Kidney glomerular epithelial cell (primary cell): ENCODE measurements at places on chromosomes 6 and 20.

- no peak for DNase-seq
Measured at GRCh38 chr20:37228082-37228481, 33.5 kb downstream of the GHRH start.

DNA sequence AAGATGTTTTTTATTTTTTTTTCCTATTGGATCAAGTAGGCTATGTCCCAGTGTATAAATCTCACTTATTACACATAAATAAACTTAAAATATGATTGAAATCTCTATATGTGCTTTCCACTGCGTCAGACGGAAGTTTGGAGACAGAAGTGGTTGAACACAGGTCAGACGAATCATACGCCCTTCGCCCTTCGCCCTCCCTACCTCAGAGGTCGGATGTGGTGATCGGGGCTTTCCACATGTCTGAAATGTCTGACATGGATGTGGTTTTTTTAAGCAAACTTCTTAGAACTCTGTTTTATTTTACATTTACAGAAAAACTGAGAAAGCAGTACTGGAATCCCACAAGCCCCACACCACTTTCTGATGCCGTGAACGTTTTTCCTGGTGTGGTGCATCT lies 344.4 kb downstream of the THBS2 start:
- no peak for DNase-seq

- DNase-seq = no peak
Measured at GRCh38 chr6:8074213-8074612, 10.0 kb upstream of the BLOC1S5 start.

DNA sequence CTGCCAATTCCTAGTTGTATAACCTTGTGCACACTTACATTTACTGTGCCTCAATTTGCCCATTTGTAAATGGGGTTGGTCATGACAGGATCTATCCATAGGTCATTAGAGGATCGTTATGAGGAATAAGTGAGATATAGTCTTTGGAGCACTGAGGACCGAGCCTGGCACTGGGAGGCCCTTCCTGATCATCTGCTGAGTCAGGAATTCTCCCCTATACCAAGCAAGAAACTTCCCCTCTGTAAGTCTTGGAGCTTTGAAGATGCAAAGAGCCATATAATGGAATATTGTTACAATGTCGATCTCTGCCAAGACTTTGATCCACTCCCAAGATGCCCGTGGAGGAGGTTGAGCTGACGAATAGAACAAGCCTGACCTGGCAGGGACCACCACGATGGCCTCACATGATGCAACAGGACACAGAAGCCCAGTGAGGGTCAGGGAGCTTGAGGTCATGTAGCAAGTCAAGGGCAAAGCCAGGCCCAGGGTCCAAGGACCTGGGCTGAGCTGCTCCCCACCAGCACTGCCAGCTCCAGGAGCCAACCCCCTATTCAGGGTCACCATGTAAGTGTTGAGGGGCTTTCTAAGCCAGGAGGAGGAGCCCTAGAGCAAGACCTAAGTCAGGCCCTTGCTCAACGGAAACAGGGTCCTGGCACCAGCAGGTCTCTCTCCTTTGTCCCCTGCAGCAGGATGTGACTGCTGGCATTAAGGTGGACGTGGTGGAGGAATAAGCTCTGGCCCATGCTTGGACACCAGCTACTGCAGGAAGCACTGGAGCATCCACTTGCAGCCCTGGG lies 16.7 kb downstream of the PDRG1 start:
- DNase-seq = no peak

- no peak for DNase-seq
Measured at GRCh38 chr6:43937236-43938177, 167.5 kb downstream of the VEGFA start.

DNA sequence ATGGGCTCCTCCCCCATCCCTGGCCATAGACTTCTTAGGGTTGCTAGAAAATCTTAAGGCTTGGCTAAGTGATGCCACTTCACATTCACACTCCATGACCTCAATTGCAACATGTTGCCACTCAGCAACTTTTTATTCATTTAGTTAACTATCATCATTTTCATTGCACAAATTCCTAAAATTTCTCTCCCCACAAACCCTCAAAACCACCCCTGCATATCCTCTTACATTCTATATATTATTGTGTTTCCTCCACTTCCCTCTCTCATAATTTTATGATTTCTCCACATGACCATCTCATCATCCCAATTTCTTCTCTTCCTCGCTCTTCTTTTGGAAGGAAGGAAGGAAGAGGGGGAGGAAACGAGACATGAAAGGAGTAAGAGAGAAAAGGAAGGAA lies 436.0 kb downstream of the HACE1 start:
- no peak for DNase-seq

GRCh38 chr6:132405143-132405915 lies 4.1 kb upstream of the MOXD1 start:
- DNase-seq = peak; percentile 64

DNA sequence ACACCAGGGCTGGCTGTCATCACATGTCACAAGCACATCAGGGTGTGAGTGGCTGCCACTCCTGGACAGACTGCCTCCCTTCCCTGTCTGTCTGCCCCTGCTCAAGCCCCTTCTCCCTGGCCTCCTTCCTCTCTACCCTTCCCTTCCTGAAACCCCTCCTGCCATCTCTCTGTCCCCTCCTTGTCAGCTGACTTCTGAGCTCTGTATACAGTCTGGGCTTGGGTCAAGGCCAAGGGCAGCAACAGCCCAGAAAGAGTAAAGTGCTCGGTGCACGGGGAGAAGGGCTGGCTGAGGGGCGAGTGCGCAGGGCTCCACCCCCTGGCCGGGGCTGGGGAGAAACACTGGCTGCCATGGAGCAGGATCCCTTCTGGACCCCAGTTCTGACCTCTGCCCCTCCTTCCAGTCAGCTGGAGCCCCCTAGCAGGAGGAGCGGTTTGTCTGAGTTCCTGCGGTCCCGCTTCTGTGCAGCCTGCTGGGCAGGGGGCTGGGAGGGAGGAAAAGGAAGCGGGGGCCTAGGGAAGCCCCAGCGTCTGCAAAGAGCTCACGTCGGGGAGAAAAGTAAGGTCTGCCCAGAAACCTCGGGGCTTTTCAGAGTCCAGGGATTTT lies 2.0 kb downstream of the LKAAEAR1 start:
- DNase-seq = no peak

DNA sequence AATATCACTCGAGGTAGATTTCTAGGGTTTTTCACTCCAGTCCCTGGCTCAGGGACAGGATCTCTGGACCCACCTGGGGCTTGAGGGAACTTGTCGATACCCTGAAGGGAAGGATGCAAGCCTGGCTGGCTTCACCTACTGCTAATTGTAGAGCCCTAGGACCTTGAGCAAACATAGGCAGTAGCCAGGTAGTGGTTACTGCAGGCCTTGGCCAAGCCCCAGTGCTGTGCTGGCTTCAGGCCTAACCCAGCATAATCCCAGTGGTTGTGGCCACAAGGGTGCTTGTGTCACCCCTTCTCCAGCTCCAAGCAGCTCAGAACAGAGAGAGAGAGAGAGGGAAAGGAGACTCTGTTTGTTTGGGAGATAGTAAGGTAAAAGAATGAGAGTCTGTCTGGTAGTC lies 5.8 kb upstream of the MCM9 start:
- no peak for DNase-seq

- DNase-seq = no peak
Measured at GRCh38 chr6:4853782-4854511, 77.7 kb downstream of the CDYL start.

DNA sequence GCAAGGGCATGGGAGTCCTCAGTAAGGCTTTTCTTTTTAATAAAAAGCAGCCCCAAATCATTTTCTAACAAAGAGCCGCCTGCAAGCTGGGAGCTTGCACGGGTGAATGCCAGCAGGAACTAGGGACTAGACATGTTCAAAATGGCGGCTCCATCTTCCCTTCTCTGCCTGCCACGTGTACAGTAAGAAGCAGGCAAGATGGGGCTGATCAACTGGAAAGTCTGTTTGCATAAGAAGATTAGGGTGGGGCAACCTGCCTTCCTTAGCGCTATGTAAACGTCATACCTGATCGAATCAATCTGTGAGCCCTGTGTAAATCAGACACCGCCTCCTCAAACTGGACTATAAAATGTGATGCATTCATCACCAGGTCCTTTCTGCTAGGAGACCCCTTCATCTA lies 299.4 kb upstream of the SOX4 start:
- DNase-seq = no peak

- DNase-seq = no peak
Measured at GRCh38 chr6:15303920-15304291, 58.0 kb downstream of the JARID2 start.

GRCh38 chr20:24766143-24766527 lies 182.9 kb upstream of the CST7 start:
- no peak for DNase-seq

- no peak for DNase-seq
Measured at GRCh38 chr20:58883241-58883691, 30.8 kb downstream of the GNAS start.

DNA sequence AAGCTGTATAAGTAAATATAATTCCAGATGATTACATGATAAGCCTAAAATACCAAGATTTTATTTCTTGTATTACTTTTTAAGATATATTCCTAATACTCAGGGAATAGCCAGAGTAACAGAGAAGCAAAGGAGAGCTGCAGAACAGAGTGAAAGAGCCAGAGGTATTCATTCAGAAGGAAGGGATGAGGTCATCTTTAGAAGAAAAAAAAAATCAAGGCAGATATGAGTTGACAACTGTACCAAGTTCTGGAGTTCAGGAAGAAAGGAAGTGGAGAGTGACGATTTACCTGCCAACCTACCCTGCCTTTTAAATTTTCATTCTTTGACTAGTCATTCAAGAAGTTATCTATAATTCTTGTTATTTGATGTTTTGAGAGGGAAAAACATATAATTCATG lies 28.8 kb upstream of the NHSL1 start:
- DNase-seq = no peak

DNA sequence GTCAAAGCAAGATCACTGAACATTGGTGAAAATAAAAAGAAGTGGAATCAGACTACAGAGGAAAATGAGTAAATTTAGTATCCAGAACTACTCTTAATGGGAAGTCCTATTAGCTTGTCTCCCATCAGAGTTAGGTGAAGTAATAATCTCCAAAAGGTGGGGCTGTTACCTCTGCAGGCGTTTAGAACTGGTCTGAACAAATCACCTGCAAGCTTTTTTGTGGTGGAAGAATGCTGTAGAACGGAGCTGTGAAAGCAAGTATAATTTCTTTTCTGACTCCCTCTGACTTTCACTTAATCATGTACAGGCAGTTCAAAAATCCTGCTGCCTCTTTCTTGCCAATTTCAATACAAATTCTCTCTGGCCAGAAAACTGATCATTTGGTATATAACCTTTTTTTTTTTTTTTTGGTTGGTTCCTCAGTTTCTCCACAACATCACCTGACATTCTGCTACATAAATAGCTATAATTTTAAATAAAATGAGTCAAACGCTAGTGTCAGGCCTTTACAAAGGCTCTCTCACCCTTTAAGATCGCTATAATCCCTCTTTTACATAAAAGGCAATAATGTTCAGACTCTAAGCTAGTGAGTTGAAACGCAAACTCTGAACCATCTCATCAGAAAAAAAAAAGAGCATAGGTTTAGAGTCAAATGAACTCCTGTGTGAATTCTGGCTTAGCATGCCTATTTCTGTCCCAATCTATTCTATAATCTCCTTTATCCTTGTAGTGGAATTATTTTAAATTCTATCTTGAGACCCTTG lies 38.8 kb downstream of the CITED2 start:
- DNase-seq = no peak

DNA sequence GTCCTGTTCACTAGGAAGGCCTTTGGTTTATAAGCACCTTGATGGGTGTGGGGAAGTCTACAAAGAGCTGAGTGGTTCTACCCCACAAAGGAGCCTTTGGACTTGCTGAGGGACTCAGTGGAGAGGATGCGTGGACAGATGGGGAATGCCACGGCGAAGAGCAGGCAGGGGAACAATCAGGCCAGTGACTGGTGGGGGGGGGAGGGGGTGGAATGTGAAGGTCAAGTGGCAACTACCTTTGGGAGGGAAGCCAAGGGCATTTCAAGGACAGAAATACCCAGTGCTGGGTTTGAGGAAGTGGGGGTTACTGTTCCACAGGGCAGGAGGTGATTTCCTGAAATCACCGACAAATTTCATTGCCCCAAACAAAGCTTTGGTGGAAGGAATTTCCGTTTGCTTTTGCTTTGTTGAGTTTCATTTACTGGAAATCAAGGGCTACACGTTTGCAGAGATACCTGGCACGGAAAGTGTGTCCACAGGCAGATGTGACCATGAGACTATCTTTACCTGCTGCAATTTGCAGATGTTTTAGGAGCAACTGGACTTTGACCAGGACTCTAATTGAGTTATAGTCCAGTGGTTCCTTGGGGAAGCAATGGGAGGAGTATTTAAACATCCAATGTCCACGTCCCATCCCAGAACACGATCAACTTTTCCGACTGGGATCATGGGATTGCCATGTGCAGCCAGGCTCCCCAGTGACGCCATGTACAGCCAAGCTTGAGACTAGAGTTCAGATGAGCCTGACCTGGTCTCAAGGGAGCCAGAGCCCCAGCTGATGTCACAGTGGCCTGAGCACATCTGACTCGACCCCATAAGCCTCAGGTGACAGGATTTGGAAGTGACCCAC lies 8.0 kb downstream of the CST3 start:
- DNase-seq = no peak

GRCh38 chr6:13548500-13549210 lies 25.7 kb upstream of the SIRT5 start:
- DNase-seq = no peak

DNA sequence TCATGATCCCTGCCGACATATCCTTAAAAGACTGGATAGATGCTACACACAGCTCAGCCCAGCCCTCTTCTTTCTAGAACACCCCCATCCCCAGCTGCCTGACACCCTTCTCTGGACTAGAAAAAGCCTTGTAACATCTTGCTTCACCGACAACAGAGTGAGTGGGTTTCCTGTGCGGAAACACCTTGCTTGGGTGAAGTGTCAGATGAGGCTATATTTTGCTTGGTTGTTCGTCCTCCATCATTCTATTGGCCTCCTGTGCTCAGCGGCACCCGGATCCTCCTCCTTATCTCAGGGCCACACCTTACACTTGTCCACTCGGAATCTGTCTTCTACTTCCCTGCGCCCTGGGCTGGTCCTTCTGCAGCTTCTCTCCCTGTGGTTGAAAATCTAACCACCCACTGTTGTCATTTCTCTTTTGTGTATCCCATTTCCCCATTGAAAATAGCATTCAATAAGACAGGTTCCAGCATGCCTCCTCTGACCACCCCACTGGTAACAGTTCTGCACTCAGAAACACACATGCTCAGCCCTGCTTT lies 101.3 kb upstream of the MLN start:
- DNase-seq = no peak

- DNase-seq = no peak
Measured at GRCh38 chr6:31083742-31084354, 28.5 kb downstream of the C6orf15 start.
